Camera-type eye (tissue), 1 donor: ENCODE measurements at places on chromosomes 5 and 9. TPM values are rescaled to one million over a fixed set of nuclear protein-coding genes. Genes with fewer than 3 reads are reported as not detected.

LIX1 gene
- 3.2 TPM for total RNA-seq

EPB41L4B gene
- 8.9 TPM for total RNA-seq

SPATA31A3 gene
- total RNA-seq, result not detected

SPTLC1 gene
- 102 TPM for total RNA-seq

ADAMTS6 gene
- 48.3 TPM for total RNA-seq

POU5F2 gene
- 8.9 TPM for total RNA-seq

ZBTB34 gene
- total RNA-seq, result 35.9 TPM

SELENOP gene
- 304 TPM for total RNA-seq

PPIC gene
- 31.6 TPM for total RNA-seq

DDX4 gene
- total RNA-seq, result not detected

SPINK4 gene
- not detected for total RNA-seq

BARHL1 gene
- total RNA-seq, result not detected

MELK gene
- total RNA-seq, result 9.2 TPM

FGF18 gene
- total RNA-seq, result 5.3 TPM

FOXD4L4 gene
- 0.22 TPM for total RNA-seq

SHC3 gene
- 4.4 TPM for total RNA-seq

NR4A3 gene
- total RNA-seq, result 5.1 TPM

MAN2A1 gene
- total RNA-seq, result 52.5 TPM

CCDC180 gene
- 19.9 TPM for total RNA-seq

RARS1 gene
- 159 TPM for total RNA-seq

SNCAIP gene
- total RNA-seq, result 25.5 TPM

C8G gene
- not detected for total RNA-seq

CACFD1 gene
- 19.4 TPM for total RNA-seq

PCDHGA6 gene
- 13.2 TPM for total RNA-seq

EGFLAM gene
- total RNA-seq, result 75.3 TPM

TEX53 gene
- not detected for total RNA-seq

PCDHGA1 gene
- total RNA-seq, result 1.8 TPM

GRIA1 gene
- total RNA-seq, result 49.4 TPM

IFNA21 gene
- not detected for total RNA-seq

GDA gene
- 0.55 TPM for total RNA-seq

CTSL gene
- total RNA-seq, result 79.5 TPM

RC3H2 gene
- 77.6 TPM for total RNA-seq

ANKRD18B gene
- total RNA-seq, result 3.3 TPM

ADGRV1 gene
- total RNA-seq, result 287 TPM

SMC2 gene
- 24.8 TPM for total RNA-seq

SHROOM1 gene
- total RNA-seq, result 5.2 TPM

PJA2 gene
- total RNA-seq, result 203 TPM

MVB12B gene
- total RNA-seq, result 34.1 TPM

SMIM33 gene
- not detected for total RNA-seq

ENTREP1 gene
- 16.7 TPM for total RNA-seq

GABRA1 gene
- 16.5 TPM for total RNA-seq

IL33 gene
- 25.2 TPM for total RNA-seq

GPR151 gene
- total RNA-seq, result not detected

INSL6 gene
- total RNA-seq, result not detected

ARHGEF28 gene
- total RNA-seq, result 30.0 TPM

SOHLH1 gene
- 0.99 TPM for total RNA-seq

IFT74 gene
- 40.9 TPM for total RNA-seq

KIF24 gene
- total RNA-seq, result 4.3 TPM
